Large intestine (tissue), 12 donors: ENCODE measurements at places on chromosomes 1 and 21. TPM values are rescaled to one million over a fixed set of nuclear protein-coding genes. Genes with fewer than 3 reads are reported as not detected.
A peak's percentile ranks its signal among the peaks of the same experiment; 100 is the strongest.

Gene ALG6
- polyA plus RNA-seq, result 21.2 TPM

Gene PRR9
- 0.06 TPM for polyA plus RNA-seq

Gene BATF3
- 3.0 TPM for polyA plus RNA-seq

Gene SLC45A1
- 2.0 TPM for polyA plus RNA-seq

Gene C1orf185
- not detected for polyA plus RNA-seq

Gene USP16
- polyA plus RNA-seq, result 45.1 TPM

Gene KRTAP19-1
- polyA plus RNA-seq, result not detected

Gene EVA1C
- polyA plus RNA-seq, result 2.0 TPM

DNA sequence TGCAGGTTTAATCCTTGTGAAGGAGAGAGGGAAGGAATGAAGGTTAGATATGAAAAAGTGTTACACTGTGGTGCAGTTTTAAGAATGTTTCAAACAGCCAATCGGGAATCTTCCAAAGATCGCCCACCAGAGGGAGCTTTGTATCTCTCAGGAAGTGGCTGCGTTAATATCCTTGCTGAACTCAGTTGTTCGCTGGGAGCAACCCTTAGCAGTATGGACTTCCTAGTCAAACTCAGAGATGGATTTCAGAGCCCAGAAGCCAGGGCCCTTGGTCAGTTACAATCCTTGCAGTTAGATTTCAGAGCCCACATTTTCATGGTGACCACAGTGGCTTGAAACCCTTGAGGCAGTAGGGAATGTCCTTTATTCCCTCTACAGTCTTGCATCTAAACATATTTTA is 136.2 kb downstream of the NTNG1 start:
- peak; percentile 26 for DNase-seq

DNA sequence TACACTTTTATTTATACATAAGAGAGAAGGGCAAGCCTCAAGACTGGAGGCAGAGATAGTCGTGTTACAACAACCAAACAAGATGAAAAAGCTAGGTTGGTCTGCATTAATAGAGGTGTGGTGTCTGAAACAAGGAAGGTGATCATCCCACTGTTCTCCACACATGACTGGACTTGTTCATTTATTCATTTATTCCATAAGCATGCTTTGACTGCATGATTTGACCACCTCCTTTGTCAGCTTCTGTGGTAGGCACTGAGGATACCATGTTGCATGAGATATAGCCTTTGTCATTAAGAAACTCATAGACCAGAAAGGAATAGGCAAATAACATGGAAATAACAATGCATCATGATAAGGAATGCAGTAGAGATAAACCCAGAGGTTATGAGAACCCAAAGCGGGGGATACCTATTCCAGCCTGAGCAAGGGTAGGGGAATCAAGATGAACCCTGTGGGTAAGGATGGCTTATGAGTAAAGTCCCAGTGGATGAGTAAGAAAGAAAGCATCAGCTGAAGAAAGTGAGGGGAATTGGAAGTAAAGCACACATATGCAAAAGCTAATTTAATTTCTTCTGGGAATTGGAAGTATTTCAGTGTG is 173.7 kb upstream of the FGGY start:
- no peak for DNase-seq

DNA sequence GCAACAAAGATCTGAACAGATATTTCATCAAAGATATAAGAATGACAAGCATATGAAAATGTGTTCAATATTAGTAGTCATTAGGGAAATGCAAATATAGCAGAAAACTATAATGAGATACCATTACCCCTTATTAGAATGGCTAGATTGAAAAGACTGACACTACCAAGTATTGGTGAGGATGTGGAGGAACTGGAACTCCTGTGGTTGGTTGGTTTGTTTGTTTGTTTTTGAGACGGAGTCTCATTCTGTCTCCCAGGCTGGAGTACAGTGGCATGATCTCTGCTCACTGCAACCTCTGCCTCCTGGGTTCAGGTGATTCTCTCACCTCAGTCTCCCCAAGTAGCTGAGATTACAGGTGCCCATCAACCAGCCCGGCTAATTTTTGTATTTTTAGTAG is 18.9 kb upstream of the HMGN1 start:
- no peak for DNase-seq

- DNase-seq, result no peak
Measured at GRCh38 chr1:210698661-210699060, 370.0 kb downstream of the HHAT start.

GRCh38 chr21:34320011-34320410 is 43.8 kb upstream of the KCNE2 start:
- DNase-seq, result no peak

GRCh38 chr21:45736042-45736689 is 92.6 kb downstream of the PCBP3 start:
- no peak for DNase-seq

DNA sequence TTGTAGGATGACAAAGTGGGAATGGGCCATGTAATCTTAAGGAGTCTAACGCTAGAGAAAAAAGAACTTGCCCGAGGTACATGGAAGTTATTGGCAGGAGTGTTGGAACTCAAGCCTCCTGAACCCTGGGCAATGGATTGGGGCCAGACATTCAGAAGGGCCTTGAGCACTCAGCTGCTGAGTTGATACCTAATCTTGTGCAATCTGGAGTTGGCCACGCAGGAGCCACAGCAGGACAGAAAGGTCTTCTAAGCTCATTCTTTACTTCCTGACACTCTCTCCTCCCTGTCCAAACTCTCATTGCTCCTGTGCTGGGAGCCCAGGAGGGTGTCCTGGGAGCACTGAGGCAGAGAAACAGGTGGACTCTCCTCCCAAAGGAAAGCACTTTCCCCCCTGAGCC is 25.1 kb upstream of the CSF1 start:
- no peak for DNase-seq

DNA sequence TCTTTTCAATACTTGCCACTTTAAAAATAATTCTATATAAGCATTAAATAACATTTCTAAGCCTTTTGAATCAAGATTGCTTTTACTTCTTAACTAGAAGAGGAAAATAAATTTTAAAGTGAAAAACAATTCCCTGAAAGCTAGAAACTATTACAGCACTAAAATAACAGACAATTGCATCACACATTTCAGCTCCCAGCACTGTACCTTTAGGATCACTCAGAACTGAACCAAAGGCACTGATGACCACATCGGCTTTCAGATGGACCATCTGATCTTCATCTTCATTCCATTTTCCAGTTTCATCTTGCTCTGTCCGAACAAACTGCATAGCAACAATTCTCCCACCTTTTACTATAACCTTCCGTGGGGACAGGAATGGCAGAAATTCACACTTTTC is 347.3 kb downstream of the DPYD start:
- DNase-seq, result no peak

GRCh38 chr1:10735563-10736305 is 60.7 kb downstream of the CASZ1 start:
- no peak for DNase-seq

DNA sequence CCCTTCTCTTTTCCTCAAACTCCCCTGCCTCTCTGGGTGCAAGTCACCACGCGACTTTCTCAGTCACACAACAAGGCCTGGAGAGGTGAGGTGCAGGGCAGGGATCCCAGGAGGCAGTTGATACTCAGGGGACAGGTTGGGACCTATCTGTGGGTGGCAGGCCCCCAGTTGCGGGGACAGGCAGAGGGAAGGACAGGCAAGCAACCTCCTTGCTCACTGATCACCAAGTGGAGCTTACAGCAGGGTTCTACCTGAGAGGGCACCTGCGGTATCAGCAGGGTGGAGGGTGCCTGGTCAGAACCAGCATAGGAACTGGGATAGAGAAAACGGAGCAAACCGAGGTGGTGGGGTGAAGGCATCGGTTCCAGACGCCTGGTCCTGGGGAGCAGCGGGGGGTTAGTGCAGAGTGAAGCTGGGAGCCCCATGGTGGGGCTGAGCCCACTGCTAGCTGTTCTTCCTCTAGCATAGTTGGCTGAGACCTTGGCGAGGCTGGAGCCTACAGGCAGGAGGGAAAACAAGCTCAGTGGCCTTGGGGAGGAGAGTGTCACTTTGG is 24.4 kb upstream of the TENT5C start:
- no peak for DNase-seq

DNA sequence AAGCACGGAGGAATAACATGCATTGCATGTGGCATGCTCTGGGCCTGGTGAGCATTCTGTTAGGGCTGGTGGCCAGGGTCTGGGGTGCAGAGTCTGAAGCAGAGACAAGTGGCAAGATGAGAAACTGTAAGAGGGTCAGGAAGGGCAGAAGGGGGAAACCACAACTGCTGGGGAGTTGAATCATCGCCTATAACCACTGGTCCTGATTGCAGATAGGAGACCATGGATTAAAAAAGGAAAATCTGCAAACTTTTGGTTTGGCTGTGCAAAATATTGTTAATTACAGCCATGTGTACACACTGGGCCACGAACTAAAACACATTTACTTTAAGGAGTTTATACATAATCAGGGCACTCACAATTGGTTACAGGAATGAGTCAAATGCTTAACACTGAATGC is 76.6 kb downstream of the TGFBR3 start:
- DNase-seq, result no peak

GRCh38 chr1:175548774-175549173 is 194.6 kb downstream of the TNR start:
- DNase-seq, result no peak

- peak; percentile 29 for DNase-seq
Measured at GRCh38 chr21:26572702-26573381, at the start of gene CYYR1. TSS of gene CYYR1 (minus strand) at chr21:26573286. CDS start at chr21:26572940, 346 bp downstream.

GRCh38 chr1:147214842-147215539 is 10.1 kb downstream of the FMO5 start:
- peak; percentile 8 for DNase-seq

GRCh38 chr1:102836991-102837390 is 271.3 kb downstream of the COL11A1 start:
- peak; percentile 7 for DNase-seq

- DNase-seq, result no peak
Measured at GRCh38 chr21:15221799-15222386, 157.1 kb upstream of the NRIP1 start.

DNA sequence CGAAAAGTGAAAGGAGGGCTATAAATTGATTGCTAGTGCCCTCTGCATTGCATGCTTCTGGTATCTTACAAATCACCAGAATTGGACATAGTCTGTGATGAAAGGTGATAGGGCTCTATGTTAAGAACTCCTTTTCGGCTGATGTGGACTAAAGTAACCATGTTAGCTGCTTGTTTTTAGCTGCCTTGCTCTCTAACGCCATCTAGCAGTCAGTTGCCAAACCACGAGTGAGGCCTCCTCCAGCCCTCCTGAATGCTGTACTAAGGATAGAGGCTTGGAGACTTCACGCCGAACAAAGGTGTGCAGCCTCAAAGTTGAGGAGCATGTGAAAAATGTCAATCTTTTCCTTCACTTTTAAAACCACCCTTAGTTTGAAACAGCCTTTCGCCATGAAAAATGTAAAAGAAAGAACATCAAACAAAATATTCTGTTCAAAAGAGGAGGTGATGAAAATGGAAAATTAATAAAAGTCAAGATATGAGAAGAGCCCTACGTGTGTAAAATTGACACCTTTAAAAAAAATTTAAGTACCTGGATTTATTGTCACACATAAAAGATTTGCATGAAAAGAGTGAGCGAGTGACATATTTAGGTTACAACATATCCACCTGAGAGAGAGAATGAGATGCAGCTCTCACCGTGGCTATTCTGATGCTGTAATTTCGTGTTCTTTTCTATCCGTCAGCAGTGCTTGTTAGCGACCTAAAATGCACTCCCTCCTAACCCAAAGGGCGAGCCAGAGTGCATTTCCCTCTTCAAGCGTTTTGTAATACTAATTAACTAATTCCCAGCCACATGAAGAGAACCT is 8.1 kb downstream of the LRRC53 start:
- DNase-seq, result peak; percentile 39
